ENCODE measurements at places on chromosomes 6 and 20.

GRCh38 chr6:43809417-43810305, 39.6 kb downstream of the VEGFA start:
- no peak for DNase-seq

- DNase-seq = no peak
Measured at GRCh38 chr20:18989736-18990474, 176.3 kb downstream of the SCP2D1 start.

DNA sequence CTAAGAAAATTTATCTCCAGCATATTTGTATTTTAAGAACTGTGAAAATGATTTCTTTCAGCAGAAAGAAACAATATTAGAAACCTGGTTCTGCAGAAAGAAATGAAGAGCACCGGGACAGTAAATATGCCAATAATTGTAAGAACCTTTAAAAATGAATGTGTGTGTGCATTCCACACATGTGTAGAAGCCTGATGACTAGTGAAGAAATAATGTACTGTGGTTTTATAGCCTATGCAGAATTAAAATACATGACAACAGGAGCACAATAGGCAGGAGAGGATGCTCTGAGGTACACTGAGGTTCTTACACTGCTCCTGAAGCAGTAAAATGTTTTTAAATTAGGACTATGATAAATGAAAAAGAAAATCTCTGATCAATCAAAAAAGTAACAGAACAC, 48.9 kb downstream of the SNX14 start:
- no peak for DNase-seq

- DNase-seq = no peak
Measured at GRCh38 chr6:140208286-140208685, 833.8 kb upstream of the CITED2 start.

DNA sequence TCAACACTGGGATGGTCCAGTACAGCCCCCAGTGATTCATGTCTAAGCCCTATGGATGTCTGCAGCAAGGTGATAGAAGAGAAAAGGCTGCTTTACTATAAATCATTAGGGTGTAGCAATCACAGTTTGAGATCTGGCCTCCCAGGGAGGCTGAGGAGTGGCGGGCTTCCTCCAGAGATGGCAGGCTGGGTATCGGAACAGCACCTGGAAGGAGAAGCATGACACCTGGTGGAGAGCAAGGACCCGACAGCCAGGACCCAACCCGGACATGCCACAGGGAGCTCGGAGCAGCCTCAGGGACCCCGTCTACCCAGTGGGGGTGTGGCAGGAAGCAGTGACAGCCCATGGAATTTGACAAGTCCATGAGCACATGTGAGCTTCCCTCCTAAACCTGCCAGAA, 114.8 kb upstream of the CD93 start:
- DNase-seq = no peak

GRCh38 chr20:25044660-25045342, 13.1 kb downstream of the ACSS1 start:
- no peak for DNase-seq

GRCh38 chr20:54122189-54122588, 51.6 kb downstream of the CYP24A1 start:
- no peak for DNase-seq

All from breast epithelium (tissue), 4 donors.